ENCODE measurements at places on chromosomes 11 and 22.

DNA sequence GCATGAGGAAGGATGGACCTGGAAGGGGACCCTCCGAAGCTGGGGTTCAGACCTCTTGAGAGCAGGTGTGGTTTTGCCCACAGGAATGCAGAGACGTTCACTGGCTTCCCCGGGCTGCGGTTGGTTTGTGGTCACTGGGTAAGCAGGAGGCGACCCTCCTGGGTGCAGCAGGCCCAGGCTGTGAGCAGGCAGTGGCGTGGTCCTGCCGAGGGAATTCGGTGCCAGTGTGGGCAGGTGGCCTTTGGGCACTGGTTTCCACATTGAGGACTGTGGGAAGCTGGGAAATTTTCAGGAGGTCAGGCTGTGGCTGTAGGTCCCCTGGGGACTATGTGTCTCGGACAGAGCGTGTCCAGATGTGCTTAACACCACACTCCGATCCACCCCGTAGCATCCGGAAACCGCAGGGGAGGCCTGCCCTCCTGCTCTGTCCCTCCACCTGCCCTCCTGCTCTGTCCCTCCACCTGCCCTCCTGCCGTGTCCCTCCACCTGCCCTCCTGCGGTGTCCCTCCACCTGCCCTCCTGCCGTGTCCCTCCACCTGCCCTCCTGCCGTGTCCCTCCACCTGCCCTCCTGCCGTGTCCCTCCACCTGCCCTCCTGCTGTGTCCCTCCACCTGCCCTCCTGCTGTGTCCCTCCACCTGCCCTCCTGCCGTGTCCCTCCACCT, 27.5 kb downstream of the TPCN2 start:
- DNase-seq = no peak

DNA sequence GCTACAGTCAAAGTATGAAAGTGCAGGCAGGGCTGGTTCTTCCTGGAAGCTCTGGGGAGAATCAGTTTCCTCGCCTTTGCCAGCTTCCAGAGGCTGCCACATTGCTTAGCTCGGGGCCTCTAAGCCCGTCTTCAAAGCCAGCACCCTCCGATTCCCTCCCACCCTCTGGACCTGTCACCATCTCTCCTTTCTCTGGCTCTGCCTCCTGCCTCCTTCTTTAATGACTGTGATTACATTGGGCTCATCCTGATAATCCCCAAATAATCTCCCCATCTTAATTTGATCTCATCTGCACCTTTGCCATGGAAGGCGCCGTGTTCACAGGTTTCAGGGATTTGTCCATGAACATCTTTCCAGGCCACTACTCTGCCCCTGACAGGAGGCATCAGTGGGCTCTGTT, 42.5 kb downstream of the MCM5 start:
- DNase-seq = no peak

- no peak for DNase-seq
Measured at GRCh38 chr11:121892863-121893262, 223.2 kb downstream of the BLID start.

- DNase-seq = no peak
Measured at GRCh38 chr11:101723371-101723770, 139.6 kb upstream of the TRPC6 start.

GRCh38 chr11:114082767-114083181, 23.3 kb downstream of the ZBTB16 start:
- DNase-seq = no peak
